Activated CD8-positive, alpha-beta memory T cell treated with anti-CD3 and anti-CD28 coated beads for 24 hours (primary cell): ENCODE measurements at places on chromosomes 16 and 17.
A peak's percentile ranks its signal among the peaks of the same experiment; 100 is the strongest.

DNA sequence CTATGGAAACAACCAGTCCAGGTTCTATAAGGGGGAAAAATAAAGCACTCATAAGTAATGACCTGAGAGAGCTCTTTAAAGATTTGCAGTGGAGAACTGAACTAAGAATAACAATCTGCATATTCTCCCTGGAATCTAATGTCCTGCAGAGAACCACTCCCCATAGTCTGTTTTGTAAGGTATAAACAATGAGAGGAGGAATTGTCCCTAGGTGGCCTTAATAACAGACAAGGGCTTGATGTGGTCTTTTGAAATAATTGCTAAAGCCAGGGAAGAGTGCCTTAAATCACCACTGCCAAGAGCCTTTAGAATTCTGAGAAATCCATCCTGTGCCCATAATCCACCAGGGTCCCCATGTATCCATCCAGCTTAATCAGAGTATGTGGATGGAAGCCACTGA is 106.3 kb downstream of the CDH11 start:
- no peak for DNase-seq

DNA sequence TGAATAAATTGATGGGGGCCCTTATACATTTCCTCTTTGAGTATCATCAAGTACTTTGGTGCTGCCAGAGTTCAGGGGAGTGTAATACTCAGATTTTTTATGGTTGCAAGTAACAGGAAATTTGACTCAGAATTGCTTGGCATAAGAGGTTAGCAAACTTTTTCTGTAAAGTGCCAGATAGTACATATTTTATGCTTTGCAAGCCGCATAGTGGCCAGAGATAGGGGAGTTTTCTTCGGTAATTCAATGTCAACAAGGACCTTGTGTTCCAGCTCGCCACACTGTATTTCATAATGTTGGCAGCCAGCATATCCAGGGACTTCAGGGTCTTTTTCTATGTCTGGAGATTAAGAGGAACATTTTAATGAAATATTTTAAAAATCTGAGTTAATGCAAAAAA is 51.0 kb upstream of the MARCHF10 start:
- no peak for DNase-seq

DNA sequence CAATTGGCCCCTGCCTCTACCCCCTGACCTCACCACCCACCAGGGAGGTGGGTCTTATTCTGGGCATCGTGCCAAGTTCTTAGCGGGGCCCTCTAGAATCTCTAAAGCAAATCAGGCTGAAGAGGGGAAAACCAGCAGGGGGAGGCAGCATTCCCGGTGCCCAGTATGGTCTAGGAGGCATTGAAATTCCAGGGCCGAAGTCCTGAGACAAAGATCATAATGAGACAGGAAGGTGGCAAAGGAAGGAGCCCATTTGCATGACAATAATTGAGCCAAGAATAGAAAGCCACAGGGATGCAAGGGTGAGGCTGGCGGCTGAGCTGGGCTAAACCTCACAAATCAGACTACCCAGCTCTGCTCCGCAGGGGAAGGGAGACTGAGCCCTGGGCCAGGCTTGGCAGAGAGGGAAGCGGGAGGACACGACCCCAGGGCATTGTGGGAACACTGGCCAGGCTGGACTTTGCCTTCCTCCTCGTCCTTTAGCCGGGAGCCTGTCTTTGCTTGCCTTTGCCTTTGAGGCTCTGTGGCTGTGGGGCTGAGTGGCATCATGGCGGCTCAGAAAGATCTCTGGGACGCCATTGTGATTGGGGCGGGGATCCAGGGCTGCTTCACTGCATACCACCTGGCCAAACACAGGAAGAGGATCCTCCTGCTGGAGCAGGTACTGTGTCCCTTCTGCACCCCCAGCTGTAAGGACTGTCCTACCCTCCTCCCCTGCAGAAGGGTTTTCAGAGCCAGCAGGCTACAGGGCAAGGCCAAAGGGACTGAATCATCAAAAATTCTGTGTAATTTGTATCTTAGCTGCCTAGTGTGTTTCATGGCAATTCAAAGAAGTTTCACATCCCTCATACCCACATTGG is at the start of gene PIPOX:
Gene PIPOX (plus strand): TSS at position 463 of the 860 bp plus-strand sequence. CDS start 85 bp downstream, at position 548.
- DNase-seq, result no peak

GRCh38 chr17:44076716-44077594 is 6.4 kb downstream of the G6PC3 start:
- DNase-seq, result no peak

DNA sequence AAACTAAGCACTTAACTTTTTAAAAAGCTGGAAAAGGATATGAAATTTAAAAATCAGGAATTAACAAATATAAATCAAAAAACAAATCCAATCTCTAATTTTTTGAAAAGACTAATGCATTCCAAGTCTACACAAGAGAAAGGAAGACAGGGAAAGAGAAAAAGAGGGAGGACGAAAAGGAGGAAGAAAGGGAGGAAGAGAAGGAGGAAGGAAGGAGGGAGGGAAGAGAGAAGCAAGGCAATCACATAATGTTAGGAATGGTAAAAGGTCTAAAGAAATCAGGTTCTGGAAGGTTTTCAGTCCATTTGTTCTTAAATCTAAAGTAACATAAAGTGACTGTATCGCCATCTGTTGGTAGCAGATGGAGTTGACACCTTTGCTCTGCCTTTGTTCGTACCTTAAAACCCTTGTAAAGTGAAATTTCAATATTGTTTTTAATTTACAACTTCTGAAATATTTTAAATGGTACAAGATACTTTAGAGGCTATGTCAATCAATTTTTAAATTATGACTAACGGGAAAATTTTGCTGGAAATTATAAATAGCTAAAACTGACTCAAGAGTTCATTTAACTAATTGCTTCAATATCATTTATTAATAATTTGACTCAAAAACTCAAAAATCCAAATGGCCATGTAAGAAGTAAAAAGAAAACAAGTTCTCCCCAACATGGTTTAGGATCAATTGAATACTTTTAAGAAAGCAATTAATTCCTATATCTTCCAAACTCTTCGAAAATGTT is 20.4 kb upstream of the CDYL2 start:
- DNase-seq, result no peak

DNA sequence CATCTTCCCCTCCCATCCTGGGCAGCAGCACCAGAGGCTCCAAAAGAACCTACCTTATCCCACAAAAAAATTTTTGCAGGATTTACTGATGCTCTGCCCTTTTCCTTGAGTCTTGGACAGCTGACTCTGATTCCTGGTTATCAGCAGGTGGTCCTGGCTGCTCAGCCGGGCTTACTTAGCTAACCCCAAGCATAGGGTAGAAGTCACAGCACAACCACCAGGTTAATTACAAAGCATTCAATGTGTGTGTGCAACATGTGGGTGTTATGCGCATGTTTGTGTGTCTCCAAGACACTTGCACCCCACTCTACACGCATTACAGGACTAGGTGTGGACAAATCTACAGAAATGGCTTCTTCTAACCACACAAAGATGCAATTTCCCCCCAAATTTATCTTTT is 36.3 kb downstream of the PECAM1 start:
- no peak for DNase-seq

- DNase-seq, result peak; percentile 68
Measured at GRCh38 chr17:7004398-7005253, 7.8 kb upstream of the RNASEK start.

DNA sequence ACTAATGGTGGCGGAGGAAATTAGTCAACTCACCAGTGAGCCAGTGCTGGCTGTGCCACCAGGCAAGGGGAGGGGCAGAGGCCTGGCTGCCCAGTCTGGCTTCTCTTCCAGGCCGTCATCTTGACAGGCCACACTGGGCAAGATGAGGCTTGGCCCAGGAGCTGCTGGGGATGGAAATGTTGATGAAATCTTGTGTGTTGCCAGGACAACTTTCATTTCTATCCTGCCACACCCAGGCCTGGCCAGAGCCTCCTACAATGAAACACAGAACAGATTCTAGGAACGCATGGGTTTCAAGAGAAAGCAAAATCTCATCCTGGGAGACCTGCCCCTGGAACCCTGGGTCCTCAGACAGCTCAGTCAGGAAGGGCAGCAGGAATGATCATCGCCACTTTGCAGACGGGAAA is 9.3 kb downstream of the HEXIM2 start:
- DNase-seq, result no peak

- no peak for DNase-seq
Measured at GRCh38 chr17:19365833-19366636, 3.5 kb upstream of the B9D1 start.

DNA sequence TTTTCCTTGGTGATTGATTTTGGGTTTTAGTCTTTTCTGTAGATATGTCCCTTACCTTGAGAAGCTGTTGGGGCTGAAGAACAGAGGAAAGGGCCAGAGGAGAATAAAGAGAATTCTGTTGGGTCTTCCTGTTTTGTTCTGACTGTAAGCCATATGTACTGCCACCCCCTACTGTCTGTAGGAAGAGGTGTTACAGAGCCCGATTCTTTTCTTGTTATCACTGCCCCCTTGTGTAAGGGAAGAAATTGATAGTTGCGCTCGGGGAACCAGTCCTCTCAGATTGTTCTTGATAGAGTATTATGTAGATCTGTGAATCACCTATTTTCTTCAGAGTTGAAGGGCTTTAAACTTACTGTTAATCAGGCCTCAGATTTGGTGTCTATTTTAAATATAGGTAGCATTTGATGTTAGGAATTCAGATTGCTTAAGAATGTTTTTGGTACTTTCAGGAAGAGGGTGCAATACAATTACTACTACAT is 2.4 kb downstream of the TANC2 start:
- DNase-seq, result no peak

DNA sequence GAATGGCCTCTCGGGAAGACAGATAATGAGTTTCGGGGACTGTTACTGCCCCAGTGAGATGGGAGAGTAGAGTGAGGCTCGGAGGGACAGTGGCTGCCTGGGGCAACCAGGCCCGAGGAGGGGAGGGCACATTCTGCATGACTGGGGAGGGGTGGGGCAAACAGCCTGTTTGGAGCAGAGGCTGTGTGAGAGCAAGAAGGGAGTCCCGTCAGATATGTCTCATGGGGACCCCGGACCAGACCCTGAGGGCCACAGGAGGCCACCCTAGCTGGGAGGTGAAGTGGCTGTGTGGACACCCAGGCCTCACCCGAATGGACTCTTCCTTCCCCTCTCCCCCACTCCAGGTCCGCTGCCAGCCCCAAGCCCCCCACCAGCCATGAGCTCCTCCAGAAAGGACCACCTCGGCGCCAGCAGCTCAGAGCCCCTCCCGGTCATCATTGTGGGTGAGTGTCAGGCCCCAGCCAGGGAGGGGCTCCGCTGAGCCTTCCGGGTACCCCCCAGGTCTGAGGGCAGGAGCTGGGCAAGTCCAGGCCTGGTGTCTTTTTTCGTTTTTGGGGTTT is 4.3 kb downstream of the OSGIN1 start:
- no peak for DNase-seq

DNA sequence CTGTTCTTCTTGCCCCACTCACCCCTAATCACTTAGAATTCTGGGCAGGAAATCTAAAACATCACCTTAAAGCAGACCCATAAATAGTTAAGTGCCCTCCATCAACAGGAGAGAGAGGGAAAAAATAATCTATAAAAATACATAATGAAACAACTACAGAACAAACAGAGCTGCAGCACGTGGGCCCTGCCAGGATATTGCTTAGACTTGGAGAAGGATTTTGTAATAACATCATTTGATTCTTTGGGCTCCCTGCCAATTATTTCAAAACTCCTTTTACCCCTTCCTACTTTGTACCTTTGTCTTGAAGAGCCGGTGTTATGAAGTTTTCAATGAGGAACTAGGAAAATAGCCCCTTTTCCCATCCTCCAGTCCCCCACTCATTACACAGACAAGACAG is 130.6 kb upstream of the TOX3 start:
- DNase-seq, result no peak

GRCh38 chr17:27647765-27648164 is 16.8 kb downstream of the LGALS9 start:
- no peak for DNase-seq

DNA sequence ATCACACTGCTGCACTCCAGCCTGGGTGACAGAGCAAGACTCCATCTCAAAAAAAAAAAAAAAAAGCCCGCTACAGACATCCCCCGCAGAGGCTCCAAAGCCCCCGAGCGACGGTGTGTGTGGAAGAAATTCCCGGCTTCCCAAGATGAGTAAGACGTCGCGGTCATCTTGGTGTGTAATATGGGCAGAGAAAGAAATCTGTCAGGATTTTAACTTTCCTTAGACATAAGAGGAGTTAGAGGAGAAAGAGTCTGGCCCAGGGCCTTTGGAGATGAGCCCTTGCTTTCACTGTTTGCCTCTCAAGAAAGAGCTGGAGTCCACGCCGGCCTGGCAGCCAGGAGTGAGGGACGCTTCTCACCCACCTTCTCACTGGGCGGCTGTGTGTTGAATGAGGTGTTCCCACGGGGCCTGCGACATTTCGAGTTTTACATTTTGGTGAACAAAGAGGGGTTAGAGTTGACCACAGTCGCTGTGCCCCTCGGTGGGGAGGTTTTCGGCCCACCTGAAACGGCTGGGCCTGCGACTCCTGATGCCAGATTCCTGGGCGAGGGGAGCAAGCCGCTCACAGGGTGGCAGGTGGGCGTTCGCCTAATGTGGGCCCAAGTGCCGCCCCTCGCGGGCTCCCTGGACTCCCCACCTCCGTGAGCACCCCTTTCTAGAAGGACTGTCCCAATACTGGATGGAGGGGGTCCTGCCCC is 17.9 kb downstream of the C1QTNF1 start:
- DNase-seq, result no peak

DNA sequence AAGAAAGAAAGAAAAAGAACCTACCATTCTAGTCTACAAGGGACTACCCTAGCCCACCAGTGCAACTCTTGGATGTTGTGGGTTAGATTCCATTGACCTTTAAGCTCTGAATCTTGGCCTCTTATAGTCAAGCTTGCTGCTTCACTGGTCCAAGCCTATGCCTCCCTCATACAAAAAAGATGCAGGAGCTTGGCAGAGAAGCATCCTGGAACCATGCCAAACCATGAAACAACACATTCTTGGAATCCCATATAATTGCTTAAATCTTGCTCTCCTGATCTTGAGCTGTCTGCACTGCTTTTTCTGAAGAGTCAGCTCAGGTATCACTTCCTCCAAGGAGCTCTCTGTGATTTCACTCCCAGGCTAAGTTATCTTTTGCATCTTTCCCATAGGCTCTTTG is 117.9 kb upstream of the GPR139 start:
- no peak for DNase-seq

DNA sequence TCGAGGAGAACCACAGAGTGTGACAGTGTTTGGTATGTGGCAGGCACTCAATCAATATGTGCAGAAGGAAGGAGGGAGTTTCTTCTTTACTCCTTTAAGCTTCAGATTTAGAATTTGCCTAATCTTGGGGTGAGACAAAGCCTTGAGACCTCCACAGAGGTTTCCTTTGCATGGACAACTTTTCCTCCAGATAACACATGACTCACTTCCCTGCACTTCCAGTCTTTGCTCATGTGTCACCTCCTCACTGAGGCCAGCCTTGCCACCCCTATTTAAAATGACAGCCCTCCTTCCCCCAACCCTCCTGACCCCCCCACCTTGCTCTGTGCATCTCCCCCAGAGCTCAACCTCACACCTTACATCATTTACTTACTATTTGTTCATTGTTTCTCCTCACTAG is 17.4 kb upstream of the NOS2 start:
- no peak for DNase-seq

DNA sequence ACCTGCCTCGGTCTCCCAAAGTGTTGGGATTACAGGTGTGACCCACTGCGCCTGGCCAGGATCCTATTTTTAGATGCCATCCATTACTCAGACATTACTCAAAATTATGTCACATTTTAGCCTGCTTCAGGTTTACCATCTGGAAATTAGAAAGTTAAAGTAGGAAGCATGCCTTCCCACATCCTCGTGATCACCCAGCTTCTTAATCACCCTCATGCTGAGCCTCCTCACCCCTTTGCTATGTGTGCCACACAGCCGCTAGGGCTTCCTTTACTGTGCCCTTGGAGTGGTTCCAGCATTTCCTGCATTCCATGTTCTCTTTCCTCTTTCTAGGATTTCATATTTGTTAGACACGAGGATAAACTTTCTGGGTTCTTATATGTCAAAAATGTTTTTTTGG is 9.3 kb downstream of the ADORA2B start:
- DNase-seq, result no peak
